ENCODE measurements at places on chromosomes 7 and 10.

GRCh38 chr7:84389242-84389641 lies 194.7 kb upstream of the SEMA3A start:
- DNase-seq: no peak

DNA sequence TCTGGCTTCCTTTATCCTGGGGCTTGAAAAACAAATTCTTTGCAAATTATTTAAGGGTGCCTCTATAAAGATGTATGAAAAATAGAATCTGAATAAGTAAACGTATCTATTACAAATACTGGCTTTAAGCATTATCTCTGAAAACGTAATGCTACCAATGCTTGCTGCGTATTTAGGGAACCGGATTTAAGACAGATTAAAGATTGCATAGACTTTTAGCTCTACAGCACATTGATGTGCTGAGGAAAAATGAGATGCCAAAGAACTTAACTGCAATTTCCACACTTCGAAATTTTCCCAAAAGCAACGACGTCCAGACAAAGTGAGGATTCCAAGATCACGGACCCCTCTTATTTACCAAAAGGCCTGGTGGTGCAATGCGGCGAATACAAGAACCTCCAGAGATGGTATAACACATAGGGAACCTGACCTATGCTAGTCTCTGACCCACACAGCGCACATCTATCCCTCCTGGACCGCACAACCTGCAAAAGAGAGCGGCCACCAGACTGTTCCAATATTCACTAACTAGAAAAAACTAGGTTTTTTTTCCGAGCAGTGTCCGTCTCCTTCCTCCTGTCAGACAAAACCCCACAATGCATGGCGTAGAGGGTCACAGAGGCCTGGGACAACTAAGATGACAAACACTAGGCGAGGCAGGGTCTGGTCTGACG lies 34.3 kb upstream of the PHF14 start:
- DNase-seq: no peak

- DNase-seq: no peak
Measured at GRCh38 chr7:70068531-70068930, 470.3 kb downstream of the AUTS2 start.

GRCh38 chr10:101284744-101285463 lies 55.6 kb upstream of the LBX1 start:
- DNase-seq: no peak

DNA sequence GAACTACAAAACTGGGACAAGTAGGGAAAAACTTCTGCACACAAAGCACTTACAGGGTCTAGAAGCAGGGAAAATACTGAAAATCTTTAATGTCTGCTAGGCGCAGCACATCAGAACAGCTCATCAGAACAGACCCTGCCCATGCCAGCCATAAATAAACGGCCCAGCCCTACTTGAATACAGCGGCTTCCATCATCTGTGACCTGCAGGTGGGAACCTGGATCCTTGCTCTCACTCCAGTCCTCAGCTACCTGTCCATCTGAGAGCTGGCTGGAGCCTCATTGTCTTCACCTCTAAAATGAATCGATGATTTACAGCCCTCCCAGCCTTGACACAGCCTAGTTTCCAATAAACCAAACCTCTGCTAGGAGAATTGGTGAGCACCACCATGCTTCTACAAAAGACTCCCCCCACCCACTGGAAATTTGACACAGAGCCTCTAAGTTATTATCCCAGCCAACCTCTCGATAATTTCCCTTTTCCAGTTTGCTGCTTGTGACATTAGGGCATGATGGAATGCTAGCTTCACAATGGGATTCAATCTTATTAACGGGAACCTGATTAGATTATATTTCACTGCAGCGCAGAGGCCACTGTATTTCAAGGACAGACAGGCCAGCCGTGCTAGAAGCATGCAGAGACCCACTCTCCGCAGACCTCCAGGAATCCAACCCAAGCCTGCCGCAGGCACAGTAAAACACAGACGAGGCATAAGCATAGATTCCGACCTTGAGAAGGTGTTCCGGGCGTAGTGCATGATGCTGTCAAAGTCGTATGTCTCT lies 61.6 kb upstream of the OPALIN start:
- no peak for DNase-seq

DNA sequence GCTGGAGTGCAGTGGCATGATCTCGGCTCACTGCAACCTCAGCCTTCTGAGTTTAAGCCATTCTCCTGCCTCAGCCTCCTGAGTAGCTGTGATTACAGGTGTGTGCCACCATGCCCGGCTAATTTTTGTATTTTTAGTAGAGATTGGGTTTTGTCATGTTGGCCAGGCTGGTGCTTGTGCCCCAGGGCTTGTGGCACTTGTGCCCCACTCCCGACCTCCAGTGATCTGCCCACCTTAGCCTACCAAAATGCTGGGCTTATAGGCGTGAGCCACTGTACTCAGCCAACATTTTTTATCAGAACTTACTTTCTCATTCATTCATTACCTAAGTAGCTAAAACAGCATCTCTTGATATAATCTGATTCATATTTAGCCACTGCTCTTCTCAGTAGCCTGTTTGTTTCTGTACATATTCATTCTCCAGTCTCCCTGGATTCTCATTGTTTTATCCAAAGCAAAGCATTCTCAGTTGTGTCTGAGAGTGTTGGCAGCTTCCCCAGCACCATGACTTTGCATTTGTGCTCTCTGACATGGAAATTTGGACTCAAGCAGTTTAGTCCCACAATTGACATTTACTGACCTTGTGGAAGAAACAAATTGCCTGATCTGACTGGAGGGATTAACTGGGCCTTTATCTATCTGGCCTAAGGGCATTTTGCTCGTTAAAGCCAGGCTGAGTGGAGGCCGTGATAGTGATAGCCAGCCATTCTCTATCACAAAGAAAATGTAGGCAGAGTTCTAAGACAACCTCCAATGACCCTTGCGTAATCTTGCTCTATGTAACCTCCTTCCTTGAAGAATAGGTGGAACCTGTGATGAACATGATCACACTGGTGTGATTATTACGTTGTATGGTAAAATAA lies 44.9 kb downstream of the AKR1B15 start:
- no peak for DNase-seq

- no peak for DNase-seq
Measured at GRCh38 chr7:46982928-46983327, 599.0 kb downstream of the TNS3 start.

GRCh38 chr10:98265403-98266378 lies 2.3 kb downstream of the LOXL4 start:
- DNase-seq: no peak

- DNase-seq: no peak
Measured at GRCh38 chr7:24991353-24991752, 11.4 kb upstream of the OSBPL3 start.

DNA sequence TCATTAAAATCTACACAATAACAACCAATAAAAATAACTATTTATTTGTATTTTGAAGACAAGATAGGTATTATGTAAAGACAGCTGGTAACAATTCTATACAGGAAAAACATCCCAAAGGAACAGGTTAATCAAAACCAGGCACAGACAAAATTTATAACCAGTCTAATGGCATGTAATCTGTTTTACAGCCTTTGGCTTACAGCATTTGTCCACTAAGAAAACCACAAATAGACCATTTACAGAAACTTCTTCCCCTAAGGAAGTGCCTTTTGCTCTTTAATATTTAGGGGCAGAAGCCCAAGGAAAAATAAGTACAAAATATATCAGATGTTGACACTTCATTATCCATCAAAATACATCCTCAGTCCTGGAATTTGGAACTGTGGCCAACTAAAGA lies 65.0 kb downstream of the SVIL start:
- no peak for DNase-seq

- no peak for DNase-seq
Measured at GRCh38 chr10:97428572-97428981, 2.6 kb downstream of the PGAM1 start.

- DNase-seq: no peak
Measured at GRCh38 chr10:89115876-89116627, 91.1 kb downstream of the CH25H start.

- DNase-seq: no peak
Measured at GRCh38 chr10:84293574-84294016, 34.8 kb upstream of the CCSER2 start.

GRCh38 chr7:142334236-142334635 lies 76.4 kb upstream of the PRSS58 start:
- DNase-seq: no peak

DNA sequence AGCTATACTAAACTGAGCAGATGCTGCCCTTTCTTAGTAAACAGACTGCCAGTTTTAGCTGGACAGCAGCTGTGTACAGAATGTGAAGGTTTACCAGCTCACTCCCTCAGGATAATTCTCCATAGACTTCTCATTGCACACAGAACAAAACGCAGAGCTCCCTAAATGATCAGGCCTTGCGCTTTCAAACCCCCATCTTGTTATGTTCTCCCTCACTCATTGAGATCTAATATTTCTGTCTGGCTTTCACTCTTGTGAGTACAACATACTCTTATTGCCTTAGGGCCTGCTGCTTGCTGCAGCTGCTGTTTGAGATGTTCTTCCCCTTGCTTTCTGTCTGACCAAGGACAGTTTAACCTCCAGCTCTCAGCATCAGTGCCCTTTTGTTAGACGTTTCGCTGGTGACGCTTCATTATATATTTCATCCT lies 17.3 kb downstream of the VWDE start:
- no peak for DNase-seq

DNA sequence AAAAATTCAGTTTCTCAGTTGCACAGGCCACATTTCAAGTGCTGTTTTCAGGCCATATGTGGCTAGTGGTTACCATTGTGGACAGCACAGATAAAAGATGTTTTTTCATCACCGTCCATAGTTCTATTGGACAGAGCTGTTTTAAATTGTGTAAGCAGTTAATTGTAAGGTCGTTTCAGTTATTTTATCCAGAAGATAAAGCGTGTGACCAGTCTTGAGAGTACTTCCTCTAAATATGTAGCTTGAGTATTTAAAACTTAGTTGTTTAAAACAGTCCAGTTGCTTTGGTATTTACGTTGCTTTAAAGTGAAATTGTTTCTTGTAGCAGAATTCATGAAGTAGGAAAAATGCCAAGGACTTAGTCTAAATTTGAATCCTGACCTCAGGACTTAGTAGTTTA lies 66.9 kb downstream of the ZNRF2 start:
- no peak for DNase-seq

DNA sequence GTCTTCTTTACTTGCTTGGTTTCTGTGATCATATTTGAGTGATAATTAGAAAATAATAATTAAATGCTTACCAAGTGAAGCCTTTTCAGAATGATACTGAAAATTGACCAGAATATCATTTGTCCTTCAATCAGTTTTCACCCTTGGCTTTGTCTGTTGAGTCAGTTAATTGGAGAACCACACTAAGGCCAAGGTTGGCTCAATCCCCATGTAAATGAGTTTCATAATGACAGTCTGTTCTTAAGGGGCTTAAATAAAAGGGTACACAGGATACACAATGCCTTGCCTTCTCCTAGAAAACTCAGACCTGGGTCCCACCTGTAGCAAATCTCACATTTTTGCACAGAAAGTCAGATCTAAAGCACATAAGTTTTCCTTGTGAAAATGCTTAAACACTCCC lies 31.3 kb upstream of the EGR2 start:
- DNase-seq: no peak

GRCh38 chr10:47031901-47032465 lies 120.8 kb downstream of the PTPN20 start:
- DNase-seq: no peak

DNA sequence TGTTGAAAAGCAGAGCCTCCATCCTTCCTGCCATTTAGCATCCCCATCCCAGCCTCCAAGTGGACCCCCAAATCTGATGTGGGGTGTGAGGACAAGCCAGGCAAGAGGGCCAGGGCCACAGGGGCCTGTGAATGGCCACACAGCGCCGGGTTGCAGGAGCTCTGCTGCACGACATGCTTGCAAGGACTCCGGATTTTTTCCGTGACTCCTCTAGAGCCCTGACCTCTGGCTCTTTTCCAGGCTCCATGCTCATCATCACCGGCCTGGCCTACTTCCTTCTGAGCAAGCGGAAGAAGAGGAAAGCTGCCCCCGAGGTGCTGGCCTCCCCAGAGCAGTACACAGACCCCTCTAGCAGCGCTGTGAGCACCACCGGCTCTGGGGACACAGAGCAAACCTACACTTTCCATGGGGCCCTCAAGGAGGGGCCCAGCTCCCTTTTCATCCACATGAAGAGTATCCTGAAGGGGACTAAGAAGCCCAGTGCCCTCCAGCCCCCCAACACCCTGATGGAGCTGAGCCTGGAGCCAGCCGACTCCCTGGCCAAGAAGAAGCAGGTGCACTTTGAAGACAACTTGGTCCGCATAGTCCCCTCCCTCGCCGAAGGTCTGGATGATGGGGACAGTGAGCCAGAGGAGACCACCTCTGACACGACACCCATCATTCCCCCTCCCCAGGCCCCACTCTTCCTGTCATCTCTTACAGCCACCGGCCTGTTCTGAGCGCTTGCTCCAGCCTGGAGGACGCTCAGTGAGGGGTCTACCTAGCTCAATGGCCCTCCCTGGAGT lies 23.5 kb downstream of the TMEM72 start:
- DNase-seq: no peak

DNA sequence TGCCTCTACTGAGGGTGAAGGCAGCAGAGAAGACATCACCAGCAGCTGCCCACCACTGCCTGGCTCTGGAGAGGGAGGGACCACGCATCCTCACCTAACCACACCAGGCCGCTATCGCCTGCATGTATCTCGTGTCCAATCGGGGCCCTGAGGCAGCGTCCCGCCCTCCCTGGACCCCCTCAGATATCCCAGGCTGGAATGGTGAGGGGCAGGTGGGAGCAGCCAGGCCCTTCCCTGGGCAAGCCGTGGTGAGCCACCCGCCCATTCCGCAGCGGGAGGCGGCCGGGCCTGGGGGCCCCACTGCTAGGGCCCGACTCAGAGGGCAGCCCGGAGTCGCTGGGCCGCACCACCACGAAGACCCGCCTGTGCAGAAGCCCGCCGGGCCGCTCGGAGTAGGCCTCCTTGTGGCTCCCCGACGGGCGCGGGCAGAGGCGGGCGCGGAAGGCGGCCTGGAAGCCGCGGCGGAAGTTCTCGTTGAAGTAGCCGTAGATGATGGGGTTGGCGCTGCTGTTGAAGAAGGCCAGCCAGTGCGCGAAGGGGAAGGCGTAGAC lies 21.6 kb upstream of the PPA1 start:
- no peak for DNase-seq

DNA sequence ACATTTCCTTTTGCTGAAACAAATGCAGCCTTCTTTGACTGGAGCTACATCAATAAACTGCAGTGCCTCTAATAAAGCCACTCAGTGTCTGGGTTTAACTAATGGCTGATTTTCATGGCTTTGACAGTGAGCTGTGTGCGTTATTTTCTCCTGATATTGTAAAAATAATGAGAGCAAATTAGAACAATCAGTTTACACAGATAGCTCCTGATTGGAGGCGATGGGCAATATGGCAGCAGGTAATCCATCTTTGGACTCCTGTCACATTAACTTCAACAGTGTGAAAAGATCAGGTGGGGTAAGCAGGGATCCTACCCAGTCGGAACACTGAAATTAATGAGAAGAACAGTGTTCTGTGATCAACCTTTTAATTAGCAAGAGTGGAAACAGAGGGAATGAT lies 100.7 kb downstream of the POLL start:
- DNase-seq: no peak

All from stimulated activated CD8-positive, alpha-beta memory T cell treated with anti-CD3 and anti-CD28 coated beads, Interleukin-12 subunit alpha, Interleukin-12 subunit beta, amount 100 ng/mL, for 1 hour (primary cell).